ENCODE measurements at places on chromosomes 5 and 9. TPM values are rescaled to one million over a fixed set of nuclear protein-coding genes. Genes with fewer than 3 reads are reported as not detected.

GRCh38 chr5:95519151-95519550 is 35.6 kb downstream of the SKIC3 start:
- DNase-seq, result no peak

DNA sequence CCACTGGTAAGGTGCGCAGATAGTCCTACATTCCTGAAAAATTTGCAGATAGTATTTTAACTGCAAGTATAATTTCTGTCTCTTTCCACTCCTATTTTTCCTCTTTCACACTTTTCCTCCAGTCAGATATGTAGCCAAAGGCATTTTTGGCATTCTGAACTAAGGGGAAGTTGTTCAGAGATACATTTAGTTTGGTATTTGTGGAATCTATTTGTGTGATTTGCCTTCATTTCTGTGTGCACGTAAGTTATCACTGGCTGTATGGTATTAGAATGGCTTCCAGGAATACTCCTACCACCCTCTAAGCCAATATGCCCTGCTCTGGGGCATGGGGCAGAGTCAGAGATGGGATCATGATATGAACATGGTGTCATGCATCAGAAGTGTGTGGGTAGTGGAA is 45.8 kb upstream of the GRAMD2B start:
- no peak for DNase-seq

CARTPT gene
- not detected for total RNA-seq

DNA sequence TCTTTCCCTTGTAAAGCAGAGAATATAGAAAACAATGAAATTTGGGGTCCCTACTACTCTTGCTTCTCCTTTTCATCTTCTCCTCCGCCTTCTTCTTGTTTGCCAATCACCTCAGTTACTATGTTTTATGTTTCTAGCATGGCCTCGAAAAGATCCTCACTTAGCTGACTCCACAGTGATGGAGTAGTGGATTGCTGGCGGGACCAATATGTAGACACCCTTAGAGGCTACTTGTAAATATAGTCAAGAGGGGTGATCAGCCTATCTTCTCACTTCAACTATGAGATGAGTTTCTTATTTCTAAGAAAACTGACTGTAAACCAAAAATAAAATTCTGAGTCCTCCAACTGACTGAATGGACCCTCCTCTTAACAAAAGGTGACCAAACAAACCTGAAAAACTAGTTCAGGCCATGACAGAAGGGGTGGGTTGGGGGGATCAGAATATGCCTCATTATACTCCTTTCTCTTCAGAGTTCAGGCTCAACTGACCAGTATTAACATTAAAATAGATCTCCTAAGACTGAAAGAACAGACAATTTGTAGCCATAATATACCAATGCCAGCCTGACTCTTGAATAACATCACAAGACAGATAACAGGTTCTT is 829.0 kb downstream of the TLE4 start:
- DNase-seq, result no peak

FGD3 gene
- total RNA-seq, result 0.58 TPM

GRCh38 chr9:121748074-121748473 is 96.6 kb downstream of the DAB2IP start:
- no peak for DNase-seq

DNA sequence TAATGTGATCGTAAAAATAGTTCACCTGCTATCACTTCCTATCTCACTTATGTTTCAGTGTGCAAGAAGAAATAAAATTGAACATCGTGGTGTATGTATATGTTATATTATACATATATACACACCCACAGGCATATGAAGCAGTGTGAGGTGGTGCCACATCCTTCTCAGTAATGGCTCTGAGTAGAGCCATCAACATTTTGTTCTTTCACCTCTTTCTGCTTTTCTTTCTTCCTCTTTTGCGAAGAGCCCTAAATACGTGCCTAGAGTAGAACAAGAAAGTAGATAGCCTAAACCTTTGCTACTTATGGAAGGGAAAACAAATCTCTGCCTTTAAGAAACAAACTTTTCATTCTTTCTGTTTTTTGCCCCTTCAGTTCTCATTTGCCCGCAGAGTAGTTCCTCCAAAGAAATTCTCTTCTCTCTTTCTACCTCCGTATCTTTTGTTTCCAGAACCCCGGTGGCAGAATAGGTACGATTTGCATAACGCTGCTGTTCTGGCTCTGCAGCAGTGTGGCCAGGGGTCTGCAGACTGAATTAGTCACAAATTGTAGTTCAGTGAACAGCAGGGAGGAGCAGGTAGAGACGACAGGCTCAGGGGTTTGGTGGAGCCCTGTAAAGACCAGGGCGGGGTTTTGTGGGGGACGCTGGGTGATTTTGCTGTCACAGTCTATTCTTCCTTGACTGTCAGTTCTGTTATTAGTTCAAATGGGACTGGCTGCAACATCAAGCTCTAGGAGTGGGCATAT is 40.5 kb upstream of the PJA2 start:
- no peak for DNase-seq

Data from epithelial cell of proximal tubule (primary cell).